ENCODE measurements at places on chromosomes 4 and X.

DNA sequence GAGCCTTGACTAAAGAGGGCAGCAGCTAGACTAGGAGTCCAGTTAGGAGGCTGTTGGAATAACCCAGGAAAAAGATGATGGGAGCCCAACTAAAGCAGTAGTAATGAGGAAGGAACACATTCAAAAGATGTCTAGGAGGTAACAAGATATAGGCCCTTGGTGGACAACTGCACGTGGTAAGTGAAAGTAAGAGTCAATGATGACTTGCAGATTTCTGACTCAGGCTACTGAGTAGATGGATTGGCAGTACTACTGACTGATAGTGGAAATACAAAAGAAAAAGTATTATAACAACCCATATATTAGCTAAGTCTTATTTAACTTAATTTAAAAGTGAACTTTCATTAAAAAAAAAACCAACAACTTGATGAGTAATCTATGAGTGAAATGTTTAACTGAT, 74.0 kb downstream of the PAK3 start:
- H3K27me3 ChIP-seq = peaks cover 3% of the 10 kb centered on the region
- no peak for DNase-seq
- H3K4me1 ChIP-seq = peaks cover 14% of the 10 kb centered on the region
- no peaks in the 10 kb centered on the region for H3K36me3 ChIP-seq
- H3K4me3 ChIP-seq = no peak overlapping the region

DNA sequence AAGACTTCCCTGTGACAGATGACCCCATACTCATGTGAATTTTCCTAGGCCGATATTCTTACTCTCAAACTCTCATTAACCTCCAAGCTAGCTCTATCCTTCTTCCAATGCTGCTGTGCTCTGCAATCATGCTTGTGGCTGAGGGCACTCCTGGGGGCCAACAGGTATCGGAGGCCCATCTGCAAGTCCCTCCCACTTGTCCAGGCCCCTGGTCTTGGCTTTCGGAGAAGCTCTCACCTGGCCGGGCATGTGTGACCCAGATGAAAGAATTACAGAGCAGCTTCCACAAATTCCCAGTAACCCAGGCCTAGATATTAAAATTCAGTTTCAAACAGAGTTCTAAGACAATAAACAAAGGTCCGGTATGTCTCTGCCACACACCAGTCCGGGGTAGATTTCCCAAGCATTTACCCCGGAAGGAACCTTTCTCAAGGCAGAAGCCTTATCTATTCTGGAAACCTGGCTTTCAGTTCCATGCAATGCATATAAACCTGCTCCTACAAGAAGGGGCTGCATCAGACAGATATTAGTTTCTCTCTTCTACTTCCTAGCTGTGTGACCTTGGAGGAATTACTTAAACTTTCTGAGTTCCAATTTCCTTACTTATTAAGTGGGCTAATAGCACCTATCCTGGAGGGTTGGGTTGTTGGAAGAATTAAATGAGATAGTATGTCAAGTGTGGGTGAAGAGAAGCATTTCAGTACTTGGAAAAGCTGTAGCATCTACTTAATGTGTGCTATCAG, 270.8 kb downstream of the PTTG2 start:
- no peaks in the 10 kb centered on the region for H3K36me3 ChIP-seq
- H3K4me1 ChIP-seq = no peaks in the 10 kb centered on the region
- H3K27me3 ChIP-seq = peaks cover 1% of the 10 kb centered on the region
- H3K27ac ChIP-seq = no peak overlapping the region

DNA sequence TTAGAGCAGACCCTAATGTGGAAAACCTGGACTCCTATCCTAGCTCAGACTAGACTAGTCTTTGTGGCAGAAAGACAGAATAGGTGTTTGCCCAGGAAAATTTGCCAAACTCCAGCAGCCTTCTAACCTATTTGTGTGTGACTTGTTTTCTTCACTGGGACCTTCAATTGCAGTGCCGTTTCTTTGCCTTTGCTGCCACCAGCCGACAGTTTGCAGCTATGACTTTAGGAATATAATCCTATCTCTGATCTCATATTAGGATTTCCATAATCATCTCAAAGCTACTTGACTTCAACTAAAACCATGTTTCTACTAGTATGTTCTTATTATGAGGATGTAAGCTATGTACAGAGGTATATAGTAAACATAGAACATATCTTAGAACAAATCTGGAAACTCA, 60.2 kb upstream of the PGAM4 start:
- no peaks in the 10 kb centered on the region for H3K36me3 ChIP-seq
- peak; percentile 5 for DNase-seq
- no peak overlapping the region for H3K27ac ChIP-seq
- H3K27me3 ChIP-seq = no peaks in the 10 kb centered on the region
- no peaks in the 10 kb centered on the region for H3K4me1 ChIP-seq
- H3K4me3 ChIP-seq = no peak overlapping the region

- H3K27ac ChIP-seq = no peak overlapping the region
- H3K4me3 ChIP-seq = no peak overlapping the region
- H3K4me1 ChIP-seq = peaks cover 4% of the 10 kb centered on the region
- peaks cover 3% of the 10 kb centered on the region for H3K27me3 ChIP-seq
- H3K36me3 ChIP-seq = no peaks in the 10 kb centered on the region
These were observed 41.9 kb downstream of the XAGE2 start for GRCh38 chrX:52410439-52411394.

GRCh38 chr4:148021686-148022085, 289.8 kb downstream of the ARHGAP10 start:
- no peak for DNase-seq
- no peak overlapping the region for H3K27ac ChIP-seq
- H3K4me1 ChIP-seq = no peaks in the 10 kb centered on the region
- no peaks in the 10 kb centered on the region for H3K36me3 ChIP-seq

DNA sequence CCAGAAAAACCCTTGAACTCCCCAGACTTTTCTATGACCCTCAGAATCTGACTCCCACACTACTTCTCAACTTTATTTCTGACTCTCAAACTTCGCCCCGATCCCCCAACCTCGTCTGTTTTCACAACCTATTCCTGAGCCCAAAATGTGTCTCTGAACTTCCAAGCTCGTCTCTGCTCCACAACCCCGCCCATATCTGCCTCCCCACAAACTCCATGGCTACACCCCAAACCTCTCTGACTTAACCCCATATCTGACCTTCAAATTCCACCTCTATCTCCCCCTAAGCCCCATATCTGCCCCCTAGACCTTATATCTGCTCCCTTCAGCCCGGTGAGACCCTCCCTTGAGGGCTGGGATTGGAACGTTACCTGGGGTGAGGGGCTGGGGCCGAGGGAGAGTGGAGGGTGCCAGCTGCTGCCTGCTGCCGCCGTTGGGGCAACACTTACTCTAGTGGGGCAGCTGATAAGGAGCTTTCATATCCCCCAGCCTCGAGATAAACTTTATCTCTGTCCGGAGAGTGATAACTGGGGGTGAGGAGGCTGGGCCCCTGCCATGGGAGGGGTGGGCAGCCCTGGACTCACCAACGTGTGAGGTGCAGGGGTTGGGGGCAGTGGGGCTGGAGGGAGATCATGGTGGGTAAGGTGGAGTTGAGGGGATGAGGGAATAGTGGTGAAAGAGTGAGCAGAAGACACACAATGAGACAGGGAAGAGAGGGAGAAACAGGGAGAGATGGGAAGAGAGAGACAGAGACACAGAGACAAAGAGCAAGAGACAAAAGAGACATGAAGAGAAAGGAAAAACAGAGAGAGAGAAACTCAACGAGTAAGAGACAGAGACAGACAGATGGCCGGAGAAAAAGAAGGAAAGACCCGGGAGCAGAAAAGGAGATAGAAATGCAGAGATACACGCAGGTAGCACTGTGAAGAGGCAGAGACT, 1.4 kb downstream of the GATA1 start:
- peaks cover 4% of the 10 kb centered on the region for H3K27me3 ChIP-seq
- no peaks in the 10 kb centered on the region for H3K4me1 ChIP-seq
- no peaks in the 10 kb centered on the region for H3K36me3 ChIP-seq
- H3K27ac ChIP-seq = peak overlapping the region; percentile 55

DNA sequence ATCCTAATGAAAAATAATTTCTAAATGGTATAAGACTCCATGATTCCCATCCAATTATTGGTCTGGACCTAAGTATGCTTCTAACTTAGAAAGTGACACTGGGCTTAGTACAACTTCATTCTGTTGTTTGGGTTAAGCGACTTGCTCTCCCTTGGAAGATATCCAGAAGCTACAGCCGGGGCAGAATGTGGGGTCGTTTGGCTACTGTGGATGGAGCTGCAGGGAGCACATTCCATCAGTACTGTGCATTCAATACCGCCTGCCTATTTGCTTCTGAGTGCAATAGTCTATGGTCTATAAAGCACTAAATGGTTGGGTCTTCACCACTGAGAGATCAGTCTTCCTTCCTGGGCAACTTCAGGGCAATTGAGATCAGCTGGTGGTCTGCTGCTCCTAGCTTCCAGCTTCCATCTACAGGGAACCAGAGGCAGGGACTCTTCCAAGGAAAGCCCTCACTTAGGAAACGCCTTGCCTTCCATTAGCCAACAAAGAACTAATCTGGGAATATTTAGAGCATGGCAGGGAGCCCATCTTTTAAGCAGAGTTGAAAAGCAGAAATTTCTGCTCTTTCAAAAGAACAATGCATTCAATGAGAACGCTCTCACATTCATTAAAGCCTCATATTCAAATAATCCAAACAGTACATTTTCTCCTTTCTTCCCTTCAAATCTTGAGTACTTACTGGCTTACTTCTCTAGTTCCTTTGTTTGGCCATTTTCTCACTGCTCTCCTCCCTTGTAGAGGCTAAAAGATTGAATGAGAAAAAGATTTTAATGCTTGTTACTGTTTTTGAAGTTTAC, 1049.9 kb upstream of the TENM3 start:
- no peaks in the 10 kb centered on the region for H3K27me3 ChIP-seq
- no peaks in the 10 kb centered on the region for H3K4me1 ChIP-seq
- DNase-seq = no peak
- no peak overlapping the region for H3K4me3 ChIP-seq
- no peak overlapping the region for H3K27ac ChIP-seq
- H3K36me3 ChIP-seq = no peaks in the 10 kb centered on the region

GRCh38 chr4:16608123-16608522, 290.3 kb downstream of the LDB2 start:
- DNase-seq = no peak
- peaks cover 28% of the 10 kb centered on the region for H3K4me1 ChIP-seq
- H3K27me3 ChIP-seq = peaks cover 6% of the 10 kb centered on the region

DNA sequence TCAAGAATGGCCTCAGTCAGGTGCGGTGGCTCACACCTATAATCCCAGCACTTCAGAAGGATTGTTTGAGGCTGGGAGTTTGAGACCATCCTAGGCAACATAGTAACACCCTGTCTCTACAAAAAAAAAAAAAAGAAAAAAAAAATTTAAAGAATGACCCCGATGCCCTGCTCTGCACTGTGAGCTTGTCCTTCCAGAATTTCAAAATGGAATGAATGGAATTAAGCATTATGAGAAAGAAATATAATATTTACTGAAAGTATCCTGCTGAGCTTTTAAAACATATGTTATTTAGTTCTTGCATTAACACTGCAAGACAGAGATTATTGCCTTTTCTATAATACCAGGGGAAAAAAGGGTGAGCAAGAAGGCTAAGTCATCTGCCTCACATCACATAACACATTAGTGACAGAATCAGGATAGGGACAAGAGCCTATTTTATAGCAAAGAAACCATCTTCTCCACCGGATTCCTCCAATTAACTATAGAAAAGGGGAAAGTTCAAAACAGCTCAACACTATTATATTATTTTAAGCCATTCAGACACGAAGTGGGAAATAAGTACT, 41.9 kb upstream of the GAB1 start:
- H3K4me3 ChIP-seq = no peak overlapping the region
- no peak overlapping the region for H3K27ac ChIP-seq
- H3K36me3 ChIP-seq = no peaks in the 10 kb centered on the region
- no peaks in the 10 kb centered on the region for H3K4me1 ChIP-seq

DNA sequence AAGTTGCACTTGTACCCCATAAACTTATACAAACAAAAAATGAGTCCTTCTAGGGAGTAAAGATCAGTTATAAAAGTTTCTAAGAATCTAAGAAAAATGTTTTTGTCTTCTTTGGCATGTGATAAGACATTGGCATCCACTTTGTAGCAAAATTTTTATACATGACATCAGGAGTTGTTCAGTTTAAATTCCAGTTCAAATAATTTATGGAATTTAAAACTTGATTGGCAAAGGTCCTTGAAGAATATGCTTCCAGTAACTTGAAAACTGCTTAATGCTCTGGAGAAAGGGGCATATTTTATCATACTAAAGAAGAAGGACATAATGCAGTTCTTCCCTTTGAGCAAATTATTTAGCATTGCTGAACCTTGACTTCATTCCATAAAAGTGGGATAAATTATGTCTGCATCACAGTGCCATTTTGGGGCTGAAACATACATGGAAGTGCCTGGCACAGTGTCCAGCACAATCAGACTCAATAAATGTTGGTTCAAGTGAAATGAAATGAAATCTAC, 163.3 kb upstream of the IL15 start:
- H3K27ac ChIP-seq = no peak overlapping the region
- DNase-seq = no peak

GRCh38 chr4:41476310-41476885, 61.6 kb upstream of the LIMCH1 start:
- peaks cover 3% of the 10 kb centered on the region for H3K36me3 ChIP-seq
- H3K4me3 ChIP-seq = no peak overlapping the region
- no peak for DNase-seq
- H3K27ac ChIP-seq = no peak overlapping the region
- H3K4me1 ChIP-seq = peaks cover 10% of the 10 kb centered on the region

DNA sequence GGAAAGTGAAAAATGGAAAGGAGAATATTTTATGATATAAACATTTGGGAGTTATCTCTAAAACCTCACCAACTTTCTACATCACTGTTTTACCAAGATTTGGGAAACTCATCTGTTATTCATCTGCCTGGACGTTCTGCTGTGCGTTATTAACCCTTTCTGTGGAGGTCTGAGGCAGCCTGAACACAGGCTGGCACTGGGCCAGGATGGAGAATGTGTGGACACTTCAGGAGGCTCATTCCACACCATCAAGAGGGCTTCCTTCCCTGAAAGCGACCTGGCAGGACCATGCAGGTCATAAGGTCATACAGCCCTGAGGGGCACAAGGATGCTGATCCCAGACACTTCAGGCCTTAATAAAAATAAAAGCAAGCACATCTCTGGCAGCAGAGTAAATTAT, 31.2 kb upstream of the TMEM184C start:
- H3K27me3 ChIP-seq = no peaks in the 10 kb centered on the region
- H3K36me3 ChIP-seq = no peaks in the 10 kb centered on the region
- H3K4me1 ChIP-seq = peaks cover under 1% of the 10 kb centered on the region
- DNase-seq = no peak
- no peak overlapping the region for H3K4me3 ChIP-seq

GRCh38 chr4:161519611-161520010, 644.2 kb downstream of the FSTL5 start:
- no peak for DNase-seq
- peaks cover 3% of the 10 kb centered on the region for H3K4me1 ChIP-seq
- H3K36me3 ChIP-seq = no peaks in the 10 kb centered on the region
- no peak overlapping the region for H3K27ac ChIP-seq
- no peak overlapping the region for H3K4me3 ChIP-seq

All from endothelial cell (in vitro differentiated cells).